ENCODE measurements at places on chromosomes 4 and X.

DNA sequence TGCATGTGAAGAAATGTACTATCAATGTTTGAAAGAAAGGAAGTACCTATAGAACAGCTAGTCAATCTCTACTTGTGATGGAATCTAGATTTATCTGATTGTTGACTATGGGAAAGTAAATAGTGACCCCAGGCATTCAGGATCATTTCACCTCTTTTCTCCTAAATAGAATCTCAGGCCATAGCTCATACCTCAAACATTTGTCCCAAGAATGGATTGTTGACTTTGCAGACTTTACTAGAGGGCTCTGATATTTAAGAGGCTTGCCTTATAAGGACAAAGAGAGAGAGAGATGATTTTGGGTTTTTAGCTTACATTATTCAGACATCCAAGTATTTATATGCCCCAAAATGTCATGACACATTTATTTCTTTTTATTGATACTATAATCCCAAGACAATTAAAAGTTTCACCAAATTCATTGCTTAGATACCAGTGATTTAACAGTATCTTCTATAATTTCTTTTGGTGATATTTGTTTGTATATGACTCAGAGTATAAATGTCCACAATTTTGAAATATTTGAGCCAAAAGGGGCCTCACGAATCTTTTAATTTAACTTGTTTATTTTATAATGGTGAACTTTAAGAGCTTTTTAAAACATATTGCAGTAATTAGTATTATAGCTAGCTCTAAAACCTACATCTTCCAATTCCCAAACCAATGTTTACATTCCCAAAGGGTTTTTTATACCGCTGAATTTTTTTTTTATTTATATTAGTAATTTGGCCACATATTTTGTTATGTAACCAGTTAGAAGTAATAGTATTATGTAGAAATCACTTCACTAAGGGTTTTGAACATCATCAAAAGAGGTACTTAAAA is 614.1 kb downstream of the PCDH7 start:
- DNase-seq: no peak

DNA sequence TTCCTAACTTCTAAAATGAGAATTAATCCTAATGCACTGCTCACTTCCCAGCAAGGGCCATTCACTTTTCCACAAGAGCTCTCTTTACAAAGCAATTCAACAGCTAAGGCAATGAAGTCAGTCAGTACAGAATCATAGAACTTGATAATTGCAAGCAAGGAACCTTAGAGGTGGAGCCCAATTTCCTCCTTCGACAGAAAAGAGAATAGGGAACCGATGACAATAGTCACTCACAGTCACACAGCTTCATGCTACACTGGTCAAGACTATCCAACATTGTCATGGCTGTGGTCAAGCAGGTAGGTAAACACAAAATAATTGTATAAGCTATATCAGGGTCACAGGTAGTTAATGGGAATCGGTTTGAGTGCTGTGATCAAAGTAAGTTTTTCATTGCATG is 90.0 kb downstream of the ELOVL6 start:
- DNase-seq: no peak

- DNase-seq: no peak
These were observed 8.1 kb downstream of the COQ2 start for GRCh38 chr4:83276299-83277040.

GRCh38 chrX:150200820-150201287 is 162.3 kb upstream of the MAMLD1 start:
- peak; percentile 83 for DNase-seq

- DNase-seq: peak; percentile 29
These were observed 70.5 kb downstream of the SEL1L3 start for GRCh38 chr4:25792200-25792791.

DNA sequence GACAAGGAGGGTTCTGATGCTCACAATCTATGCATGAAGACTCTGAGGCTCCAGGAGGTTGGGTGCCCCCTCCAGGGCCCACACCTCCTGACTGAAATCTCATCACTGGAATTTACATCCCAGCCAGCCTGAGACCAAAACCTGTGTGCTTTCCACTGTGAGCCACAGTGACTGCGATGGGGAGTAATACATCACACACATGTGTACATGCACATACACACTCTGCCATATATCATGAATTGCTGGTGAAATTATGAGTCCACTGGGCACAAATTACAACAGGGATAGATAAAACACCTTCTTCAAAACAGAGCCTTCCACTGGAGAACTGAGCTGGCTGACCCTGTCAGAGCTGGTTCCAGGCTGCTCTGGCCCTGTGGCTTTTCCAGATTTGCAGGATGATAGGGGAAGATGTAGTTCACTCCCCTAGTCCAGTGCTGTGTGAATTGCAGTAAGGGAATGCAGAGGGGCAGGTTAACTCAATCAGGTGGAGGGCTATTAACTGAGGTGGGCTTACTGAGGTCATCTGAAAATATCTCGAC is 35.8 kb upstream of the MSX1 start:
- DNase-seq: no peak

- DNase-seq: no peak
These were observed 192.2 kb downstream of the APBB2 start for GRCh38 chr4:41022116-41022515.

- DNase-seq: no peak
These were observed 1.2 kb downstream of the ATP11C start for GRCh38 chrX:139931646-139932072.

GRCh38 chr4:83782591-83782990 is 246.7 kb downstream of the GPAT3 start:
- DNase-seq: no peak

DNA sequence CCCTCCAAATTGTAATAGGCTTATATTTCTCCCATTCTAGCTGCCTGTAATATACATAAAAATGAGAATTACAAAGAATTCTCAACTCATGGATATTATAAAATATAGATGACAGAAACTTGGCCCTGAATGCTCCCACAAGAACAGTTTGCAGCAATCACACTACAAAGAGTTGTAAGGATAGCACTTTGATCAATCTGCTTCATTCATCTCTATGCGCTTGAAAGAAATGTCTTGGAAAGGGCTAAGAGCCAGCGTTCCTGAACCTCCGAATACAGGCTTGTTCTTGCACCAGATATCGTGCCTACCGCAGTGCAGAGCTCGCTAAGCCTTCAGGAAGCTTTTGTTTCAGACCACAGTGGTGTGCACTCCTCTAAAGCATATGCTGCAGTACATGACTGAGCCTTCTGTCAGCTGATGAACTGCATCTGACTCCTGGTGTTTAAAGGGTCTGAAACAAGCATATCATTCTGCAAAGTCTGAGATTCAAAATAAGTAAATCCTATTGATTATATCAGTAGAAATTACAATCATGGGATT is 417.6 kb upstream of the ZFP42 start:
- DNase-seq: no peak

DNA sequence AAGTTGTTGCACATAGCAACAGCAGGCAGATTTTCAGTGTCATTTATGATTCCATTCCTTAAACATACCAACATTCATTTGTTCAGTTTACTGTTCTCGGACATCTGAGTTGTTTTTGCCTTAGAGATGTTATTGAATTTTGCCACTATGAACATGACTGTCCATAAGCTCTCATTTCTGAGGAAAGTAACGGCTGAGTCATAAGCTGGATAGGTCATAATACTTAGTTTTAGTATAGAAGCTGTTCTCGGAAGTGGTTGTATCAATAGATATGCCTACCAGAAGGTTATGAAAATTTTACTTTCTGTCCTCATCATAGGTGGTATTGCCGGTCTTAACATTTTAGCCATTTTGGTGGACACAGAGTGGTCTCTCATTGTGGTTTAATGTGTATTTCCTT is 157.1 kb upstream of the CLNK start:
- DNase-seq: no peak

GRCh38 chrX:71671938-71672337 is 4.6 kb downstream of the LOC101059915 start:
- DNase-seq: no peak

- DNase-seq: no peak
These were observed 33.6 kb upstream of the MSN start for GRCh38 chrX:65633826-65634225.

DNA sequence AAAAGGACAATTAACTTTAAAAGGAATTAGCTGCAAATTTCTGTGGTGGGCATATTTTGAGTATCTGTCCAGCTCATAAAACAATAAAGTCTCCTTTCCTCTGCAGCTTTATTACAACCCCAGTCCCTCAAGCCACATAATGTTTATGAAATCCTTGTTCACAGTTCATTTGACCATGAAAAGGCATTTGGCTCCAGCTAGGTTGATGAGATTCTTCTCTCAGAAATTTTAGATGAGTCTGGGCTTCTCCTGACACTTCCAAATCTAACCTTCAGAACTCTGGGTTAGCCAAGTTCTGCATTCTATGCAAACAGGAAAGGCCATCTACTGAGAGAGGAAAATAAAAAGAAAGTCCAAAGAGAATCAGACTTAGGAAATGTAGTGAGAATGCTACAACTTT is 156.8 kb downstream of the GRXCR1 start:
- no peak for DNase-seq

GRCh38 chr4:24564488-24564887 is 19.9 kb downstream of the DHX15 start:
- DNase-seq: no peak

GRCh38 chr4:94965852-94966251 is 208.1 kb downstream of the BMPR1B start:
- no peak for DNase-seq

DNA sequence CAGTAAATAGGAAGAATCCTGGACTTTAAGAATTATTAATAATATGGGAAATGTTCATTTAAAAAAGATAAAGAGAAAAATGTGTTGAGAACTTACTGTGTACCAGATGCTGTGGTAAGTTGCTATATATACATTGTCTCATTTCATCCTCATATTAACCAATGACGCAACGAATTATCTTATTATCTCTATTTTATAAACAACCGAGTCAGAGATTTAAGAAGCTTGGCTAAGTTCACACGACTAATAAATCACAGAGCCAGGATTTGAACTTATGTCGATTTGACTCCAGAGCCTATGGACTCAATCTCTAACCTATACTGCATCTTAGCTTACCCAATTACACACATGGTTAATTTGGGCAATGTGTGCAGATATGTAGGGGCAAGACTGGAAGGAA is 15.5 kb upstream of the DCTD start:
- no peak for DNase-seq

- no peak for DNase-seq
These were observed 36.3 kb downstream of the CORIN start for GRCh38 chr4:47801481-47802002.

DNA sequence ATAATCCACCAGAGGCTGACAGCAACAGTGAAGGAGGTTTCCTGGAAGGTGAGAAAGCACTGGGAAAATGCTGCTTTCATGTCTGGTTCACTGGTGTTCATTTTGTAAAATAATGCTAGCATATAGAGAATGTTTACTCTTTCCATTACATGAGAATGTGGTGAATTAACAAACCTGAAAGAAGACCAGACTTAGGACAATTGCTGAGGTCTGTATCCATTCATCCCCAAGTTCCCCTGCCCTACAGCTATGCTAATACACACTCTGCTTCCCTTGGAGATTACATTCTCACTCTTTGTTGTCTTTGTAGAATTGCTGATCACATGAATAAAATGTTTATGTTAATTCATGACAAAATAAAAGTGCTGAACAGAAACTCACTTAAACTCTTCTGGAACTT is 99.5 kb downstream of the ARHGAP6 start:
- no peak for DNase-seq

GRCh38 chr4:88341227-88342192 is 37.1 kb upstream of the HERC6 start:
- DNase-seq: no peak

DNA sequence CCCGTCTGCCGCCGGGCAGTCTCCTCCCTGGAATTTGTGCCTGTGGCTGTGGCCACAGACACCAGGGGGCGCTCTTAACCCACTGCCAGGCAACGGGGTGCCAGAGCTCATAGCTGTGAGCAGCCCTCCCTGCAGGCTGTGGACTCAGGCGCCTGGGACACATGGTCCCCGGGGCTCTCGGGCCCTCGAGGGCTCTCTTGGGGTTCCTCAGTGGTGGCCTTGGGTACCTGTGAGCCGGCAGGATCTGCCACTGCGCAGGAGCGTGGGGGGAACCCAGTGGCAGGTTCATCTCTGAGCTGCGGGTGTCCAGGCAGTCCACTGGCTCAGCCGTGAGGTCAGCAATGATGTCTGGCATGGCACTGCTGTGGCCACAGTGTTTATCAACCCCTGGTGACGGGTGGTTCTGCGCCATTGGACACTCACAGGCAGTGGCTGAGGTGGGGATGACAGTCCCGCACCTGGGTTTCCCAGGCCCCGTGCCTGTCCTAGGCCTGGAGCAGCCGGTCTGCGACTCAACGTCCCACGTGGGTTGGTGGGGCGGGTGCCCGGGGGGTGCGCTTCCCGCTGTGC is 37.2 kb downstream of the PCGF3 start:
- DNase-seq: peak; percentile 89

DNA sequence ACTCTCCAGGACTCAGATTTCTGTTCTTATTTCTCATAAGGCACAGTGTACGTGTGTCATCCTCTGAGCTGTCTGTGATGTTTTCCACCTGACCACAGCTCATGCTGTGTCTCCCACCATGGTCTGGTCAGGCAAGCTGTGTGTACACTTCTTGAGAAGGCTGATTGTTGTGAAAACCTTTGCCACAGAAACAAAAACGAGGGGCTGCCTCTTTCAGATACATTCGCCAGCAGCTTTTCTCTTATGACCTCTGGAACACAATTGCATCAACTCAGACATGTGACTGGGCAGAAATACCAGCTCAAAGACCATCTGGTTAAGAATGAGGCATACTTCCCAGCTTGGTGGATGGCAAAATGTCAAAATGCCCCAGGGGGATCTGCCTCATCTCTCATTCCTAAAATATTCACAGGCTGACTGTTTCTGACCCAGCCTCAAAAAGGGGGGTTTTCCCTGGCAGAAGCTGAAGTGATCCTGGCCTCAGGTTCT is 46.1 kb downstream of the PGRMC2 start:
- DNase-seq: no peak

DNA sequence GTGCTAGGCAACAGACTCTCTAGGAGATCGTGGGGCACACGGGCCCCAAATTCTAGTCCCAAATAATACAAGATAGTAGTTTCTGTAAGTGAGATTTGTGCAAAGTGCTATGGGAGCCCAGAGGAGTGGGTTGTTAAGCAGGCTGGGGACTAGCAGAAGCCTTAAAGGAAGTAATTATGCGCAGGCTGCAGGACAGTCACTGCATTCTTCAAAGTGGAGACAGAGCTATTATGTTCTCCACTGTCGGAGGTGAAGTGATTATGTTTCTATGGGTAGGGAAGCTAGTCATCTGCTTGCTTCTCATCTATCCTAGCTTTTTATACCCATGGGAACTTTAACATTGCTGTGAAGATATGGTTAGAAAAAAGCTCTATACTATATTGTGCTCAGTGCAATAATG is 154.2 kb downstream of the CPE start:
- DNase-seq: no peak

DNA sequence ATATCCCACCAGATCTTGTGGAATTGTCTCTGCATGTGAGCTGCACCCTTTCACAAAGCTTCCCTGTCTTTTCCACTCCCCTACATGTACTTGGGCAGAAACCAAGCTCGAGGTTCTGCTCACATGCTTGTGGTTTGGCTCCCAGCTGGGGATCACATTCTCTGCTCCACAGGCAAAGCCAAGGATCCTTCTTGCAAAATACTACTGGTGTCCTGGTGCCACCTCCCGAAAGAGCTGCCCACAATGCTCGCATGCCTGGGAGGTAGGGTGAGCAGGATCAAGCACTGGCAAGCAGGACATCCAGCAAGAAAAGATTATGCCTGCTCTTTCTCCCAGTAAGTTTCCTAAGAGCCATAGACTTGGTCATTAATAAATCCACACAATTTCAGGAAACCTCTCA is 45.1 kb upstream of the PPARGC1A start:
- DNase-seq: no peak

GRCh38 chr4:141028024-141028529 is 105.2 kb downstream of the RNF150 start:
- no peak for DNase-seq

Data from activated CD4-positive, alpha-beta T cell treated with anti-CD3 and anti-CD28 coated beads for 36 hours (primary cell).